ENCODE measurements at places on chromosomes 13 and 19.

DNA sequence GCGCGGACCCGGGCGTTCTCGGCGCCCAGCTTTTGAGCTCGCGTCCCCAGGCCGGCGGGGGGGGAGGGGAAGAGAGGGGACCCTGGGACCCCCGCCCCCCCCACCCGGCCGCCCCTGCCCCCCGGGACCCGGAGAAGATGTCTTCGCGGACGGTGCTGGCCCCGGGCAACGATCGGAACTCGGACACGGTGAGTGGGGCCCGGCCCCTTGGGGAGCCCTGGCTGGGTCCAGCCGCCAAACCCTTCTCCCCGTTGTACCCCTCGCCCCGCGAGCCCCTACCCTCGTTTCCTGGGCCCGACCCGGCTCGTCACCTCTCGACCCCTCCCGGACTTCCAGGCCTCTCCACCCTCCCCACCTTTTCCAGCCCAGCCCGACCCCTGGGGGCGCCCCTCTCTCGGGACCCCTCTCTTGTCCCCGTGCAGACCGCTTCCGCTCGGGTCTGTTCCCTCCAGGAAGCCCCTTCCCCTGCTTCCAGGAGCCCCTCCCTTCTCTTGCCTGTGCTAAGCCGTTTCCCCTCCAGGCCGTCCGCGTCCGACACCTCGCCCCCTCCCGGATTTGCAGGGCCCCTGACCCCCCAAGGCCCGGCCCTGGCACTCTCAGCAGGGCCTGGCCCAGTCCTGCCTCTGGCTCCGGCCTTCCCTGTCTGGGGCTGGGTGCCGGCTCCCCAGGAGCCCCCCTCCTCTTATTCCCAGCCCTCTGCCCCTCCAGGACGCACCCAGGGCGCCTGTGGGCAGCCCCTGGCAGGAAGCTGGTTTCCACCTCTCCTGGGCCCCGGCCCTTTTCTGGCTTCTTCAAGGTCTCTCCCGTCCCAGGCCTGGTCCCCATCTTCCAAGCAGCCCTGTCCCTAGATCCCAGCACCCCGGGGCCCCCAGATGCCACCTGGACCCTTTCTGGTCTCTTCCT, 632 bp downstream of the MARK4 start:
- no peak for DNase-seq

GRCh38 chr19:52227980-52228379, 38.1 kb downstream of the PPP2R1A start:
- DNase-seq, result no peak

GRCh38 chr19:814152-815078, 7.3 kb downstream of the PLPPR3 start:
- DNase-seq, result no peak

- no peak for DNase-seq
Observed at GRCh38 chr19:49515767-49516166, 3.3 kb downstream of the FCGRT start.

- no peak for DNase-seq
Observed at GRCh38 chr13:38582133-38582532, 104.7 kb upstream of the FREM2 start.

DNA sequence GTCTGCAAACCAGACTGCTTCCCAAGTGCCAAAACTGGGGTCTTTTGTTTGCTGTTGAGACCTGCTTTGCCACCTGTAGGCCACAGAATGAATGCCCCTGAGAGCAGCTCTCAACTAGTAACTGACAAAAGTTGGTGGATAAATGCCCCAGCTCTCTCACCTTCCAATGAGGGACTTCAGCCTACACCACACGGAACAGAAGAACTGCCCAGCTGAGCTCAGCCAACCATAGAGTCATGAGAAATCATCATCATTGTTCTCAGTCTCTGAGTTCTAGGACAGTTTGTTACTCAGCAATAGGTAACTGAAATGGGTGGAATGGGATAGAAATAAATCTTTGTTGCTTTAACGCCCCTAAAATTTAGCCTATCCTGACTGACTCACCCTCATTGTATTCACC, 59.1 kb upstream of the MRI1 start:
- no peak for DNase-seq

DNA sequence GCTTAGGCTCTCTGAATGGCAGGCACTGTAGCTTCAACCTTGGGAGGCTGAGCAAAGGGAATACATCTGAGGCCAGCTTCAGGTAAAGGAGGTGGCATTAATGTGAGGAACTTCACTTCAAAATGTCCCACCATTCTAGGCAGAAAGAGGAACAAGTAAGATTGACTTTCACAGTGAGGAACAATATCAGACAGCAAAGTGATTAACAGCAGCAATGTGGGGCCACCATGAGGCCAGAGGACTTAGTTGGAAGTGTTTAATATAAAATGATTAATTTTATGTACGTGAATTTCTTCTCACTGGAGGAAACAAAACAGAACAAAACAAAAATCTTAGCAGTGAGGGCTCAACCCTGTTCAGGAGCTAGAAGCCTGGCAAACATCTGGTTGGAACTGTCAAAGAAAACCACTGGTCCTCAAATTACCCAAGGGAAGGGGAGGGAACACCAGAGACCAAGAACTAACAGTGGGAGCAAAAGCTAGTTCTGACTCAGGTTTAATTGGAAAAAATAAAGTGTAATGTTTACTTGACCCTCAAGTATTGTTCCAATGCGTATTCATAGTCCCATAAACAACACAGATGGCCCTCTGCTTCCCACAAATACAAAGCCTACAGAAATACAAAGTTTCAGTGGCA, 43.9 kb upstream of the FRY start:
- no peak for DNase-seq

DNA sequence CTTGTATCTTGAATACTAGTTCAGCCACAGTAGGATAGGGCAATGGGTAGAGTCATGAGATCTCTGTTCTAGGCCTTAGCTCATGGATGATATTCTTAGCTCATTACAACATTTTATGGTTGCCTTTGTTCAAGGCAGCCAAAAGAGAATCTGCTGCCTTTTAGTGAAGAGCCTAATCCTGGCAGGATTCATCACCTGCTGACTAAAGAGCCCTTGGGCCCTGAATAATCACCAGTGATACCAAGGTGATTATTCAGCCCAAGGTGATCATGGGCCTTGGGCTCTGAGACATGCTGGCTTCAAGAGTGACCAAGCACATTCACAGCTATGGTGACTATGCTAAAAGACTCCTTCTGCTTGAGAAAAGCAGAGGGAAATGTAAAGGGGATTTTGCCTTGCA, 143.3 kb upstream of the MYO16 start:
- DNase-seq, result no peak

Data from NCI-H1436 treated with DMSO at 0.1 percent for 48 hours (cell line).